ENCODE measurements at places on chromosomes 2 and 18.

DNA sequence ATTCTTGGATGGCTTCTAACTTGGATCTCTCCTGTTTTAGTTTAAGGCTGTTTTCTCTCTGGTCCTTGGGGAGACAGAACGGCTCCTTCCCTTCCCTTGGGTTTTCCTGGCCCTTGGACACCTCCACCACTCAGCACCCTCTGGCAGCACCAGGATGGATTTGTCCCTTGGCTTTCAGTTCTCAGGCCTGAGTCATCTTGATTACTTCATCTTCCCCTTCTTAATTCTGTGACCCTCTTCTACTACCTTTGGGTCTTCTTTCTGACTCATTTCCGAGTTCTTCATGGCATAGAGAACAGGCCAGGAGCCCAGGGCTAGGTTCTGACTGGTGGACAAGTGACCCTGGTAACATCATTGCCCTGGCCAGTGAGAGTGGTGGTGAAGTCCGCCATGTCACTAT is 14.9 kb downstream of the IGFBP2 start:
- DNase-seq: peak; percentile 70

DNA sequence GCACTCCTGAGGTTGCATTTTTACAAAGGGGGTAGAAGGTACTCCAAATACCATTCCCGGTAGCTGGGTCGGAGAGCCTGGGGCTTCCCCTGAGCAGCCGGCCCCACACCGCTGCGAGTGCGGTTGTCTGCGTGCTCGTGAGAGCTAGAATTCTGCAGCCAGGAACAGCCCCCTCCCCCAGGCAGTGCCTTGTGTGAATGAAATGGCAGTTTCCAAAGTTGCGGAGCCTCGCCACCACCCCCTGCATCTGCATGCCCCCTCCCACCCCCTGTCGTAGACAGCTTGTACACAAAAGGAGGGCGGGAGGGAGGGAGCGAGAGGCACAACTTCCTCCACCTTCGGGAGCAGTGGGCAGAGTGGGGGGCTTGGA is 1.1 kb downstream of the MYCN start:
- DNase-seq: no peak

DNA sequence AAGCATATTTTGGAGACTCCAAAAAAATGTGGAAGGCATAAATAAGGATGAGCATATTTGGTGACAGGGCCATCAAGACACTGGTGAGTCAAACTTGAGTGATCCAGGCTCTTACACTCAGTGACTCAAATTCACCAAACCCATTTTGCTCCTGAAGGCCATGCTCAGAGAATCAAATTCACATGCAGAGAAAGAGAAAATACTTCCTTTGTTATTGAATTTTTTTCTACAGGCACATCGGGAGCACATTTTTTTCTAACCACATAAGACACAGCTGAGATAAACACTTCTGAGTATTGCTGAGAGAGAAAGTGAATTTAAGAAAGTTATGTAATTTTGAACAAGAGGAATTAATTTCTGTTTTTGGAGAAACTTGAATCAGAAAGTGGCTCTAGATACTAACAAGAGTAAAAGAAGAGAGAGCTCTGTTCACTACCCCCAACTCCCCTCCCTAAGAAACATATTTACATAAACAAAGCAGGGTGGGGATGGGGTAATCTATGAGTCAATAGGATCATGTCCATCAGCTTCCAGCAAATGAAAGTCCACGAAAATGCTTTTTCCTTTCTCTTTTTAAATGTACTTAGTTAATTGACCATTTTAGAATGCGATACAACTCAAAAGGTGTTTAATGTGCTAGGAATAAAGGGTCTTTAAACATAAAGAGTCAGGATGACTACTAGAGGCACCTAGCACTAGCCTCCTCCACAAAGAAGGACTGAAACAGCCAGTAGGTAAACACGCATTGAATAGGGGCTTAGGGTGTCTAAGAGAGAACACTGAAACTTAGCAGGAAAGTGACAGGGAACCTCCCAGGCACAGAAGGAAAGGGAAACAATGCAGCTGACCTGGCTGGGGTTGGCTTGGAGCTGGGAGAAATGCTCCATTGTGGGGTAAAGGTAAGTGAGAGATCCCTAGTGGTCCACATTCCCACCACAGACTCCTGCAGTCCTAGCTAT is 152.3 kb downstream of the KCNE4 start:
- peak; percentile 96 for DNase-seq

- no peak for DNase-seq
Measured at GRCh38 chr2:3754280-3754679, 50.9 kb downstream of the DCDC2C start.

- DNase-seq: no peak
Measured at GRCh38 chr2:70062270-70062669, 25.0 kb upstream of the PCBP1 start.

- DNase-seq: peak; percentile 3
Measured at GRCh38 chr2:61117534-61117933, 44.5 kb upstream of the C2orf74 start.
